Right cardiac atrium (tissue), 5 donors: ENCODE measurements at places on chromosomes 4 and X. TPM values are rescaled to one million over a fixed set of nuclear protein-coding genes. Genes with fewer than 3 reads are reported as not detected.
A peak's percentile ranks its signal among the peaks of the same experiment; 100 is the strongest.

DNA sequence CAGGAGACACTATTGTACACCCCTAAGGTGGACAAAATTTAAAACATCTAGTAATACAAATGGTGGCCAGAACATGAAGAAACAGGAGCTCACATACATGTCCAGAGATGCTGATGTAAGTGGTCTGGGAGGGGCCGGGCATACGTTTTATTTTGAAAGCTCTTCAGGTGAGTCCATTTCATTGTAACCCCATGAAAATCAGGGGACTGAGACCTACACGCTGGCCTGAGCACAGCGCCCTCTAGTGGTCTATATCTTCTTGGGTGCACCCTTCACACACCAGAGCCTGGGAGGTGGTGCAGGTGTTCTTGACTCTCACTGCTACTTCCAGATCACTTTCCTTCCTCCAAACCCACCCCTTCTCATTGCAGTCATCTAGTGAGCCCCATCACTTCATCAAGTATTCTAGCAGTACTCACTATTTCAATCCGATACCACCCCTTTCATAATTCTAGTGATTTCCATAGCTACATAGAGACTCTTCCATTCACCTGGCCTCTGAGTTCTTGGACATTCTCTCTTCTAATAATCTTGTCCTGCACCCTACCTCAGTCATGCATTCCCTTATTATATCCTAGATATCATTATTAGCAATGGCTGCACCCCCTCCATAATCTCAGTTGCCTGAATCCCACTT is 4.3 kb upstream of the TLR6 start:
- DNase-seq: no peak

DNA sequence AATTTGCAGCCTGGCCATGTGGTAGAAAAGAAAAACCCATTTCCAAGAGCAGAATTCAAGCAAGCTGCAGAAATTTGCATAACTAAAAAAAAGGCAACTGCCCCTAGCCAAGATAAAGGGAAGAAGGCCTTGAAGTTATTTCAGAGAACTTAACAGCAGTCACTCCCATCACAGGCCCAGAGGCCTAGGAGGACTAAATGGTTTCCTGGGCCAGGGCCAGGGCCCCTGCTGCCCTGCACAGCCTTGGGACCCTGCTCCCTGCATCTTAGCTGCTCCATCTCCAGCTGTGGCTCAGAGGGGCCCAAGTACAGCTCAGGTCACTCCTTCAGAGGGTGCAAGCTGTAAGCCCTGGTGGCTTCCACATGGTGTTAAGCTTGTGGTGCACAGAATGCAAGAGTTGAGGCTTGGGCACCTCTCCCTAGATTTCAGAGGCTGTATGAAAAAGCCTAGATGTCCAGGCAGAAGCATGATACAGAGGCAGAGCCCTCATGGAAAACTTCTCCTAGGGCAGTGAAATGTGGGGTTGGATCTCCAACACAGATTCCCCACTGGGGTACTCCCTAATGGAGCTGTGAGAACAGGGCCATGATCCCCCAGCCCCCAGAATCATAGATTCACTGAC is 6.7 kb upstream of the MID2 start:
- no peak for DNase-seq

DNA sequence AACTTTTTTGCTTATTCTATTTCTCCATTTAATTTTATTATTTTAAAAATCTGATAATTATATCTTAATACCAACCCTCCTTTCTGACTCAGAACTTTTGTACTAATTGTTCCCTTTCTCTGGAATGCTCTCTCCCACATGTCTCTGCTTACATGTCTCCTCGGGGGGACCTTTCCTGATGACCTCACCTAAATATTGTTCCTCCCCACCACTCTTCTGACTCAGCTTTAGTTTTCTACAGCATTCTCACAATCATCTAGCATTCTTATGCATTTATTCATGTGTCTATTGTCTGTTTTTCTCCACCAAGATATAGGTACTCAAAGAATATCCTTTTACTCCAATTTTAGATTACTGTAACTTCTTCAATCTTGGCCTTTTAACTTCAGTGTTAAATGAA is 128.7 kb downstream of the MSL3 start:
- no peak for DNase-seq

- no peak for DNase-seq
These were observed 90.7 kb downstream of the GEMIN8 start for GRCh38 chrX:13938829-13939530.

- DNase-seq: no peak
These were observed 53.4 kb upstream of the TRPC3 start for GRCh38 chr4:122005064-122005755.

DNA sequence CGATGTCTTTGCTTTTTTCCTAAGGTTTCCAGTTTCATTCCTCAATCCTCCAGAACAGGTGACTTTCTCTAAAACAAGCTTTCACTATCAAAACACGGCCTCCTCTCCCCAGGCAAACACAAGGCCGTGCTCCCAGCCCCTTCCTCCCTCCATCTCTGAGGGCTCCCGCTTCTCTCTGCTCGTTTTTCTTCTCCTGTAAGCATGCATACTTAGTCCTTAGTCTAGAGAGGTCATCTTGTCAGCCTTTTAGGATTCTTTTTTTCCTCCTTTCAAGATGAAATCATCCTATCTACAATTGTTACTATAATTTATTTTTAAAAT is 18.7 kb downstream of the DCTD start:
- no peak for DNase-seq

- DNase-seq: no peak
These were observed 123.6 kb downstream of the STAG2 start for GRCh38 chrX:124085063-124085462.

GRCh38 chr4:162274354-162274753 is 110.6 kb upstream of the FSTL5 start:
- peak; percentile 37 for DNase-seq

GRCh38 chr4:20614816-20615215 is 85.4 kb upstream of the PACRGL start:
- DNase-seq: no peak

PAGE2 gene
- total RNA-seq: not detected

NR0B1 gene
- total RNA-seq: not detected

PLXNB3 gene
- 10.9 TPM for total RNA-seq

HS3ST1 gene
- total RNA-seq: 6.6 TPM

MMRN1 gene
- total RNA-seq: 3.3 TPM

PACRGL gene
- total RNA-seq: 12.0 TPM
